ENCODE measurements at places on chromosomes 11 and 22. TPM values are rescaled to one million over a fixed set of nuclear protein-coding genes. Genes with fewer than 3 reads are reported as not detected.

Gene ANKRD42
- 13.3 TPM for total RNA-seq

DNA sequence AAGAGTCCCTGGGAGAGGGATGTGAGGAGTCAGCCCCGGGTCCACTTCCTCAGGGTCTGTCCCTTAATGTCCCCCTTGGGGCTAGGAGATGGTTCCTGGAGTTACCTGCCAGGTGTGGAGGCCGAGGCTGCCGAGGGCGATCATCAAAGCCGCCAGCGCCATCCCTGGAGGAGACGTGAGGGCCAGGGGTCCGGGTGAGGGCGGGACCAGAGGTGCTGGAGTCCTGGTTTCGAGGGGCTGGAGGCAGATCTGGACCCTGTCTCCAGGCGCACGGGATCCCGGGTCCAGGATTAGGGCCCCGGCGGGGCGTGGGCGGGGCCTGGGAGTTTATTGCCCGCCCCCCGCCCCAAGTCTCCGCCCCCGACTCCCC is at the start of gene ART5:
ART5 (minus strand) TSS at position 292 of the 370 bp plus-strand sequence; CDS start at position 162, 130 bp downstream.
- no peaks in the 10 kb centered on the region for H3K36me3 ChIP-seq
- no peak within 1 kb of the TSS for H3K27ac ChIP-seq
- DNase-seq, result no peak
- H3K27me3 ChIP-seq, result no peaks in the 10 kb centered on the region
- H3K4me1 ChIP-seq, result peaks cover 10% of the 10 kb centered on the region

DNA sequence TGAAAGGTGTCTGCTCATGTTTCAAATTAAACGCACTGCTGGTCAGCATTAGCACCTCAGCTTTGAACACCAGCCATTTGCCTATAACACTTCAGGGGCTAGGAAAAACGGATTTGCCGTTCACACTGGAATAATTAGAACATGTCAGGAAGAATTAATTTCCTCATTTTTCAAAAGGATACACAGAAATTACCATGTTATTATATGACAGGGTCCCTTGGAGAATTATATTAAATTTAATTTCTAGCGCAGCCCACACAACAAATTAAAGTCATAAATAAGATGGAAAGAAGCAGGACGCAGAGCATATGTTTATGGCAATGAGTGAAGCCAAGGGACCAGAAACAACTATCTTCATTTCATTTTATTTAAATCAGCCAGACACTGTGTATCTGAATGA is 83.8 kb upstream of the SOX6 start:
- no peak overlapping the region for H3K4me3 ChIP-seq
- H3K27ac ChIP-seq, result no peak overlapping the region
- no peaks in the 10 kb centered on the region for H3K27me3 ChIP-seq
- no peaks in the 10 kb centered on the region for H3K4me1 ChIP-seq
- no peaks in the 10 kb centered on the region for H3K36me3 ChIP-seq

DNA sequence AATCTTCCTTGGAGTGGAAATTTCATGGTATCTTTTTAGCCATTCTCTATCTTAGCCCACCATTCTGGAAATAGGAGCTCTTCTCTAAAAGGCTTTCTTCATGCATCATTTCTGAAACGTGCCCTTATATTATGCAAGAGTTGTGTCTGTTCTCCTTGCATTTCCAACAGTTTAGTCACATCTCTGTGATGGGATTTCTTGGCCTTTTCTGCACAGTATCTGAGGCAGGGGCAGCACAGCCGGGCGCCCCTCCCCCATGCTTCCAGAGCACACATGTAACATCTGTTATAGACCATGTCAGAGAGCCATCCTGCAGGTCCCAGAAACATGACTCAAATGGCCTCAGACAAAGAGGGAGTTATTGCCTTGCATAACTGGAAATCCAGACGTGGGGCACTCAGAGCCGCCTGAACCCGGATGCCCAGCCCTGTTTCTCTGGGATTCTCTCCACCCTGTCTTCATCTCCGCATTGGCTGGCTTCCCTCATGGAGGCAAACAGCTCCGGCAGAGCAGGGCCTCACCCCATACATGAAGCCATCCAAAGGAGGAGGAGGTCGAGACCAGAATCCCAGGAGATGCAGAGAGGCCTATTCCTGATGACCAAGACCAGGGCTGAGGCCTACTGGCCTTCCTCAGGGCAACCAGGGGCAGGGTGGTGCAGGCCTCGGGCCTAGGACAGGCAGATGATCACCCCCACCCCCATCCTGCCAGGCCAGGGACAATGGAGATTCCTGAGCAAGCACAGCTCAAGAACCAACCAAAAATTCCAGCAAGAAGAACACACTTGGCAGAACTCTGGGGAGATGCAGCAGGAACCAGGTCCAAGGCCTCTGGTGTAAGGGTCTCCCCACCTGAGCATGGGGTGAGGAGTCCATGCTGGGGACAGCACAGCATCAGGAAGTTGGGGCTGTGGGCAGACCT is 61.3 kb downstream of the IGLL5 start:
- no peak overlapping the region for H3K4me3 ChIP-seq
- H3K27me3 ChIP-seq, result no peaks in the 10 kb centered on the region
- H3K27ac ChIP-seq, result no peak overlapping the region
- H3K36me3 ChIP-seq, result no peaks in the 10 kb centered on the region
- H3K4me1 ChIP-seq, result peaks cover 77% of the 10 kb centered on the region

Gene KRTAP5-2
- total RNA-seq, result not detected

All from B cell (primary cell).